ENCODE measurements at places on chromosomes 2 and 18.

DNA sequence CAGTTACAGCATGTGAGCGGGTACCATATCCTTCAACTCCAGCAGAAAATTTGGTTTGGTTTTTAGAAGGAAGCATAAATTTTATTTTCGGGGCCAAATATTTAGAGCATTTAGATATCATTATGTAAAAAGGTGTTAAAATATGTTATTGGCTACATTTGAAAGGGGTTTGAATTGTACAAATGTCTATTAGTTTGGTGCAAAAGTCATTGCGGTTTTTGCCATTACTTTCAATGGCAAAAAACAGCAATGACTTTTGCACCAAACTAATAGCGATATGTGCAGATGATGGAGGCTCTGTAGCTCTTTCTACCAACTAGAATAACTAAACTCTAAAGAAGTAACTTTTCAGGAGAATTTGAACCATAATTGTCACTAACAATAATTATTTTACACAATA lies 1666.2 kb upstream of the SLC39A10 start:
- no peak for DNase-seq

DNA sequence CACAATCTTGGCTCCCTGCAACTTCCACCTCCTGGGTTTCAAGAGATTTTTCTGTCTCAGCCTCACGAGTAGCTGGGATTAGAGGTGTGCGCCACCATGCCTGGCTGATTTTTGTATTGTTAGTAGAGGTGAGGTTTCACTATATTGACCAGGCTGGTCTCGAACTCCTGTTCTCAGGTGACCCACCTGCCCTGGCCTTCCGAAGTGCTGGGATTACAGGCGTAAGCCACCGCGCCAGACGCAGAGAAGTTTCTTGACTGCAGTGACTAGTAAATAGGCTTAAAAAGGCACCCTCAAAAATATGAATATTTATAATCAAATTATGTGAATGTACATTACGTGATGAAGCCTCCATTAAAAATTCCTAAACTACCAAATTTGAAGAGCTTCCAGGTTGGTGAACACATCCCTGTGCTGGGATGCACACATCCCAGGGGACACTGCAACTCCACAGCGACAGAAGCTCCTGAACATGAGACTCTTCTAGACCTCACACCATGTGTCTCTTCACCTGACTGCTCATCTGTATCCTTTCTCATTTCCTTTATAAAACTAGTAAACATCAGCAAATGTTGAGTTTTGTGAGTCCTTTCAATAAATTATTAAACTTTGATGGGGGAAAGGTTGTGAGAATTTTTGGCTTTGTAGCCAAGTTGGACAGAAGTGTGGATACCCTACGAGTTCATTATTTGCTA lies 203.3 kb upstream of the SPOPL start:
- DNase-seq: no peak

DNA sequence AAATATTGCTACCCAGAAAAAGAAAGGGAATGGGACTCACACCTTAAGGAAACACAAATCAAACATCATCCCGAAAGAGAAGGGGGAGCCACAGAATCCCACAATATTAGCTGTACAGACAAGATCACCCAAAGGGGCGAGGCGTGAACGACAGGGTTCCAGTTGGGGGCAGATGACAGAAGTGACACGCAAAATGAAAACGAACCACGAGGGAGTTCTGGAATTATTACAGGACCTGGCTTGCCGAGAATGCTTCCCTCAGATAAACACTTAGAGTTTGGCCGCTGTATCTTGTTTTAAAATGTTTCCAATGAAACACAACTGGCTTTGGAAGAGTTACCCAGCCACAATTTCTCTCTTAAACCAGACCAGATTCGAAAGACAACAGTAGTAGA lies 60.4 kb downstream of the C2orf76 start:
- DNase-seq: no peak

GRCh38 chr2:190105554-190105953 lies 43.0 kb upstream of the MSTN start:
- DNase-seq: no peak

GRCh38 chr2:98601532-98602132 lies 6.7 kb downstream of the COA5 start:
- DNase-seq: peak; percentile 68

DNA sequence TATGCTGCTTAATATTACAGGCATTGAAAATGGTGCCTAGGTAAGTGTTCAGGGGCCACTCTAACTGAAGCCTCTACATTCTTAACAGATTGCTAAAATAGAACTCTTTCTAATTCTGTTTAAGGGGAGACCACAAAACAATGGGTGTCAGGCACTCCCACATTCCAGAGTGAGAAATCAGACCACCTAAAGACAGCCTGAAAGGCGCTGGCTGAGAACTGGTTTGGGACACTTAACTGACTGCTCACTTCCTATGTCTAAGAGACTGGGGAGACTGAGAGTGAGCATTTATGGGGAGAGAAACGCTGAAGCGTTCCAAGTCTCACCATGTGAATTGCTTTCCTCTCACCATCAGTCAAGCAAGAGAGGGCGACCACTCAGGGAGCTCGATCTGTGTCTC lies 108.8 kb upstream of the ITGB6 start:
- no peak for DNase-seq

DNA sequence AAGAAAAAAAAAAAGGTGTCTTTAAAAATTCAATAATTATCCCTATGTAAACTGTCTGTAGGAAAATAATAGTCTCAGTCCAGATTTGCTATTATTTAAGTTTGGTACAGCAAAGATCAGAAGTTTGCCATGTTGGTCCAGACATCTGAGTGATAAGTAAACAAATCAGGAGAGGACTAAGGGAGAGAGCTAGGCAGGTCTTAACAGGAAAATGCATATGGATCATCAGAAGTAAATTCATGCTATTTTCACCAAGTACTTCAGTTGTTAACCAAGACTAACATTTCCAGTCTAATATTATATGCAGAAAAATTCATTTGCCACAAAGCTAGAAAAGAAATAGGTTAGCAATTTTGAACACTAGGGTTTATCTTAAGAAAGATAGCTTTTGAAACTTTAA lies 95.0 kb upstream of the STK17B start:
- no peak for DNase-seq

DNA sequence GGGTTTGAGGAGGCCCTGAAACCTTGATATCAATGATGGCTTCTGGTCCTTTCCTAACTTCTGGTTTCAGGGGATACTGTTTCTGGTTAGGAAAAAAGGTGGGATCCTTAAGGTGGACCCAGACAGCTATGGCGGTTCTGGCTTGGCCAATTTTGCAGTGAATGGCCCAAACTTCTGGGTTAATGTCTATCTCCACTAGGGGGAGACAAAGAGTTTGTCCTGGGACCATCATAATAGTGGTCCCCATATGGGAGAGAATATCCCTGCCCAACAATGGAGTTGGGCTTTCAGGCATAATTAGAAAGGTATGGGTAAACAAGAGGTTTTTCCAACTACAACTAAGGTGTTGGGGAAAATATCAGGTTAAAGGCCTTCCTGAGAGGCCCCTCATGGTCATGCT lies 273.5 kb downstream of the CALCRL start:
- DNase-seq: no peak

- DNase-seq: no peak
Observed at GRCh38 chr18:68874361-68874760, 76.5 kb downstream of the CCDC102B start.

DNA sequence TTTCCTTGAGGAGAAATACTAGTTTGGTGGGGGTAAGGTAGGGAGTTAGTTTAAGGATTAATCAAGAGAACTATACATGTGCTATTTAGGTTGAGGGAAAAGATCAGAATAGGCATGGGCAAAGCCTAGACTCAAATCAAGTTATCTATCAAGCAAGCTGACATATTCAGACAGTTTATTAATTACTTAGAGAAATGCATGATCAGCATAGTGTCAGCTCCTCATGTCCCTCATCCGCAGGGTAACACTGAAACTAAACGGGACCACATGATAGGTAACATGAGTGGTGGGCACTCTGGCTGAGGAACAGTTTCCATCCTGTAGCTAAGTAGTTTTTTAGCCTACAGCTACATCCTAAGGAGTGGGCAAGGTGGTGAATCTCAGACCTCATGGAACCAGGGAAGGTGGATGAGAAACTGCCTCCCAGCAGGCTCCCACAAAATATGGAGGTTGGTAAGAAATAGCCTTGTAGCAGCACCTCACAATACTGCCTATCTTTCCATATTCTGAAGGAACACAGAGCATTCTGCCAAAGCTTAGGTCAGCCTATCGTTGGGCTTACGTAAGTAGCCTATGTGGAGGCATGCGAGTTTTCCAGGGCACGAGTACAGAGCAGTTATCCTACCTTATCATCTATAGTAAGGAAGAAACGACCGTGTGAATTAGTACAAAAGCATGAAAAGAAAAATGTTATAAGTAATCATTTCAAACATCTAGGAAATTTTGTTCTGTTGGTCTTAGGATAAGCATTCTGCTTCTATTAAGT lies 18.4 kb downstream of the ZC3H6 start:
- DNase-seq: no peak

DNA sequence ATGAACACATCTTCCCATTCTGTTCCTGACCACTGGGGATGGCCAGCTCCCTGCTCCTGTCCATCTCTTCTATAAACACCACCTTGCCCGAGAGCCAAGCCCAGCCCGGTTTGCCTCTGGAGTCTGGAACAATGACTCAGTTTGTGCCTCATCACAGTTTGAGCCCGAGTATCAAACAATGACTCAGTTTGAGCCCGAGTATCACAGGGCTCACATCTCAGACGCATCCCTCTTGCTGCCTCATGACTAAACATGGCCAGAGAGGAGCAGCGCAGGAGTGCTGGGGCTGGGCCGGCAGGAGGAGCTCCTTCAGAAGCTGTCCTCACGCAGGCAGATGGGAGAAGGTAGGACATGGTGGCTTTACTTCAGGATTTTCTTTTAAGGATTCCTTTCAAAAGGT lies 68.7 kb downstream of the PXDN start:
- DNase-seq: peak; percentile 72

GRCh38 chr2:13193075-13193474 lies 476.3 kb downstream of the TRIB2 start:
- peak; percentile 81 for DNase-seq

DNA sequence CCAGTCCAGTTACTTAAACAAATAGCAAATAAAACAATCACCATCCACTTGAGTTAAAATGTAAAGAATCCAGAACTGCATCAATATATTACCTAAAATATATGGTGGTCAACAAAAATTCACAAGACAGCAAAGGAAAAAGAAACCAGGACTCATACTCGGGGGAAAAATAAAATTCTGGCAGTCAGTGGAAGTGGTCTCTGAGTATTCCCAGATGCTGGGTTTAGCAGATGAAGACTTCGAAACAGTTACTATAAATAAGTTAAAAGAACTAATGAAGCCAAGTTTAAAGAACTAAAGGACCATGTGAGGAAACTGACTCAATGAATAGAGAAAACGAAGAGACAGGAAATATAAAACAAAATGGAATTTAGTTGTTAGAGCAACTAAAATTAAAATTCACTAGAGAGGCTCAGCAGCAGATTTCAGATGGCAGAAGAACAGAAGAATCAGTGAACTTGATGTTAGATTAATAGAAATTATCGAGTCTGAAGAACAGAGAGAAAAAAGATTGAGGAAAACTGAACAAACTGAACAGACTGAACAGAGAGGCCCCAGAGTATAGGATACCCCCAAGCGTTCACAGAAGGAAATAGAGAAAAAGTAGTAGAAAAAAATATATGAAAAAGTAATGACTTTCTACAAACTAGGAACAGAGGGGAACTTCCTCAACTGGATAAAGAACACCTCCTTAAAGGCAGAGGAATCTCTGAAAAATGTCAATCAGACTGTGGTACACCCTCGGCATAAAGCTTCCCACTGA lies 27.9 kb downstream of the MGAT4A start:
- DNase-seq: no peak

DNA sequence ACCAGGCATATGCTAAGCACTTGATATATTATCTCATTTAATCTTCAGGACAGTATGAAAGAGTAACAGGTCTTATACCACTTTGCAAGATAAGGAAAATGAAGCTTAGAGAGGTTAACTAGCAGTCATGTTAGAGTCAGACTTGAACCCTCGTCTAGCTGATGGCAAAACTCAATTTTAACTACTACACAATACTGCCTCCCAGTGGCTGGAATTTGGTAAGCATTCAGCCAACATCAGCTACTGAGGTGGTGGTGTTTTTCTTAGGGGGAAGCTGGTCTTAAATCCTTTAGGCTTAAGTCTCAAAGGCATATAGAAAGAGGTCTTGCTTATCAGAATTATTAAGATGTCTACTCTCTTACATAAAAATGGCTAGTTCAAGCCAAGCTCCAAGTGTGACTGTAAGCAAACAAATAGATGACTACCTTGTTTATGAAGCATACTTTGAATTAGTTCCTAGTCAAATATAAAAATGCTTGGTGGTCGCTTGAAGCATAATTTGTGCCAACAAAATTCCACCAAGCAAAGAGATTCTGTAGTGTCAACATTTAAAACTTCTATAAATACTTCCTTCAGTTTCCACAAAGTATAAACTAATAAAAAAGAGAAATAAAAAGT lies 325.4 kb upstream of the FIGN start:
- DNase-seq: peak; percentile 14
